ENCODE measurements at places on chromosomes 16 and 17. TPM values are rescaled to one million over a fixed set of nuclear protein-coding genes. Genes with fewer than 3 reads are reported as not detected.

The CEP20 gene
- 30.4 TPM for total RNA-seq

GRCh38 chr17:32769846-32770245 is 107.1 kb downstream of the MYO1D start:
- no peak overlapping the region for H3K27ac ChIP-seq
- DNase-seq = no peak

- peaks cover 27% of the 10 kb centered on the region for H3K4me1 ChIP-seq
- H3K27me3 ChIP-seq = no peaks in the 10 kb centered on the region
- no peaks in the 10 kb centered on the region for H3K36me3 ChIP-seq
- H3K27ac ChIP-seq = no peak overlapping the region
Measured at GRCh38 chr16:67987460-67988160, 7.3 kb upstream of the DPEP3 start.

DNA sequence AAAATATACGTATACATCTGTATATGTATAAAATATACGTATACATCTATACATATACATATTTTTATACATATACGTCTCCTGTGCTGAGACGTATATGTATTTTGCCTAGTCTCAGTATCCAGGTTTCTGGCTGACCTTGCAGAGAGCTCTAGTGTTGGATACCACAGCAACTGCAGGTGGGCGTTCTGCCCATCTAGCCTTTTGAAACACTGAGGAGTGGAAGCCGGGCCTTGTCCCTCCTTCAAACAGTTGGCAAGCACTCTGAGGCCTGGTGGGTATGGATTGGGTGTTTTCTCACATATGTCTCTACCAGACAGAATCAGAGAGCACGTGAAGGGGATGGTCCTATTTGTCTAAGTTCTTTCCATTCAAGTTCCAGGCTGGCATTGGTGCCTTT is 39.4 kb upstream of the MRC2 start:
- H3K4me1 ChIP-seq = no peaks in the 10 kb centered on the region
- no peak for DNase-seq
- no peak overlapping the region for H3K4me3 ChIP-seq
- H3K36me3 ChIP-seq = peaks cover 32% of the 10 kb centered on the region
- no peak overlapping the region for H3K27ac ChIP-seq

DNA sequence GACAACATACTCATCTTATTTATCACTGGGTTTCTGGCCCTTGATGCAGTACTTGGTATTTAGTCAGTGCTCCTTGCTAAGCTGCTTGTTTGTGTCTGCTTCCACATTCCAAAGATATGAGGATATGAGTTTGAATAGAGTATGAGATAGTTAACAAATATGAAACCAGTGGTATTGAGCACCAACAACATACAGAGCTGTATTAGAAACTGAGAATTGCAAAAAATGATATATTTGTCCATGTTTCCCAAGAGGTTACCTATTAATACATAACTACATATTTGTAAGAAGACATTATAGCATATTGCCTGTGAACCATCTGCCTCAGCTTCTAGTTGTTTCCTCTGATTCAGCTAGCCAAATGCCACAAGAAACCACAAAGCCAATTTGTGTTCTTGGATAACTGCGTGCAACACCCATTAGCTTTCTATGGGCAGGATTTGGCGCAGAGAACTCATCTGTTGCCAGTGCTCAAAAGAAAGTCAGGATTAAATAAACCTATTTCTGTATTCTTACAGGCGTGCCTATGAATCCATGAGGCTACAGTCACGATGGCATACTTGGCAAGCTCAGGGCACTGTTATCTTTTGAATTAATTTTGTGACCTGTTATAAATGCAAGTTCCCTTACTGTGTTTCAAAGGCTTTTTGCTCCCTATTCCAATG is 194.4 kb downstream of the MAP2K6 start:
- H3K27me3 ChIP-seq = no peaks in the 10 kb centered on the region
- DNase-seq = no peak
- no peak overlapping the region for H3K27ac ChIP-seq
- H3K4me1 ChIP-seq = no peaks in the 10 kb centered on the region
- H3K4me3 ChIP-seq = no peak overlapping the region

DNA sequence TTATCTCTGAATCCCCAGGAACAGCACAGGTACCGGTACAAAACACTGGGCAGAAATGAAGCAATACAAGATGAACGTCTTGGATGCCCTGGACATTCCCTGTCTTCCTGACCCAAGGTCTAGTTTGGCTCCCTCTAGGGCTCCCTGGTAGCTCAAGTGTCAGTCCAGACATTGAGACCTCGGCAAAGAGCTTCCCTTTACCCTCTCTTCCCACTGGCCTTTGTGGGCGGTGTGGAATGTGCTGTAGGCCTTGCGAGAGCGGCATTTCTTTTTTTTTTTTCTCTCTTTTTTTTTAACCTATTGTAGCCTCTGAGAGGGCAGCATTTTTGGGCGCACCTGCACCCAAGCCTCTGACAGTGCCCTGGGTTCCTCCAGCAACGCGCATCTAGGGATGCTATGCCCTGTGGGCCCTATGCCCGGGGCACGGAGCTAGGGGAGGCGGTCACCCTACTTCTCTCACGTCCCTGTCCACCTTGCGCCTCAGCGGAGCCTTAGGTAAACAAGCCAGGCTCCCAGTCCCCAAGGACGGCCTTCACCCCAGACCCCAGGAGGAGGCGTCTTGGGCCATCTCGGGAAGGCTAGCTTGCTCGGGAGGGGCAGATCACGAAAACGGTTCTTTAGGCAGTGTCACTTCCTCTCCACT is 1.2 kb upstream of the NFATC3 start:
- H3K36me3 ChIP-seq = no peaks in the 10 kb centered on the region
- no peaks in the 10 kb centered on the region for H3K27me3 ChIP-seq
- peak overlapping the region; percentile 89 for H3K27ac ChIP-seq
- H3K4me1 ChIP-seq = peaks cover 78% of the 10 kb centered on the region

Measured in CD4-positive, alpha-beta memory T cell (primary cell).